A549 treated with dexamethasone at 1 μM for 4 hours (cell line): ENCODE measurements at places on chromosomes 5 and 9. TPM values are rescaled to one million over a fixed set of nuclear protein-coding genes. Genes with fewer than 3 reads are reported as not detected.

The SFXN1 gene
- 81.9 to 104 TPM (median 97.6 TPM) in 5 replicates for total RNA-seq

The GLRA1 gene
- not detected in 5 replicates for total RNA-seq

The F12 gene
- total RNA-seq: 14.4 to 21.3 TPM (median 19.4 TPM) in 5 replicates

The SPINK5 gene
- total RNA-seq: not detected in 5 replicates

The RPP25L gene
- total RNA-seq: 37.8 to 40.9 TPM (median 38.8 TPM) in 5 replicates

The NTNG2 gene
- 0.57 to 2.3 TPM (median 1.5 TPM) in 5 replicates for total RNA-seq

The PFN3 gene
- total RNA-seq: not detected in 5 replicates

The NUTM2F gene
- not detected in 5 replicates for total RNA-seq

The MARCHF3 gene
- 0.39 to 1.3 TPM (median 0.97 TPM) in 5 replicates for total RNA-seq

The FOXD4L6 gene
- total RNA-seq: 0.08 to 0.09 TPM (median 0.09 TPM) in 3 of 5 replicates, not detected in the others

The SPEF2 gene
- total RNA-seq: 1.2 to 2.6 TPM (median 2.0 TPM) in 5 replicates

The BARHL1 gene
- not detected in 5 replicates for total RNA-seq

The NSG2 gene
- total RNA-seq: 0.07 TPM in 1 of 5 replicates, not detected in the others
